Cardiac muscle cell (in vitro differentiated cells and primary cell): ENCODE measurements at places on chromosomes 1 and 21. TPM values are rescaled to one million over a fixed set of nuclear protein-coding genes. Genes with fewer than 3 reads are reported as not detected.

DNA sequence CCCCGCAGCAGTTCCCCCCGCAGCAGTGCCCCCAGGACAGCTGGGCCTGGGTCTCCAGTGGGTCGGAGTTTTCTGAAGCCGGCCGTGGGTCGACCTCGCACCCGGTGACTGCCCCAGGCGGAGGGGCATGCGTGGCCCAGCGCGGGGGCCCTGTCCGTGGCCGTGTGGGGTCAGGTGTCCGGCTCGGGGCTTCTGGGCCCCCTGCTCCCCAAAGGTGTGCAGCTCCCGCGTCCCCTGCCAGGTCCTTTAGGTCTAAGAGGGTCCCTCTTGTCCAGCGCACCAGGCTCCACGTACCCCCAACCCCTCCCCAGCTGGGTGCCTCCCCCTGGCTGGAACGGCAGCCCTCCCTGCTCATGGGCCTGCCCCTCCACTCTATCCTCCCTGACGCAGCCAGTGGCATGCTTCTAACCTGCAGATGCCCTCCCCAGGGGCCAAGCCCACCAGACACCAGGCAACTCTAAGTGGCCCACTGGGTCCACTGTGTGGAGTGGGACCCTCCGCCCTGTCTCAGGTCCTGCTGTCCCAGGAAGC, 5.9 kb upstream of the HES4 start:
- DNase-seq = no peak

The NLRP3 gene
- 0.39 and 1.5 TPM in 2 replicates for total RNA-seq

The SLC35E2B gene
- total RNA-seq = 57.9 and 74.6 TPM in 2 replicates

The S100A1 gene
- 2.2 and 7.6 TPM in 2 replicates for total RNA-seq

The KCNJ6 gene
- total RNA-seq = not detected in 2 replicates

The ADORA3 gene
- not detected in 2 replicates for total RNA-seq
